AML-193 (cell line): ENCODE measurements at places on chromosomes 1 and 21.

GRCh38 chr1:58870298-58870676 is 86.4 kb upstream of the JUN start:
- DNase-seq = no peak

- DNase-seq = no peak
Observed at GRCh38 chr1:84996846-84997666, at the start of gene MCOLN2. MCOLN2 (minus strand) TSS chr1:84997113; CDS start chr1:84996872, 241 bp downstream.

DNA sequence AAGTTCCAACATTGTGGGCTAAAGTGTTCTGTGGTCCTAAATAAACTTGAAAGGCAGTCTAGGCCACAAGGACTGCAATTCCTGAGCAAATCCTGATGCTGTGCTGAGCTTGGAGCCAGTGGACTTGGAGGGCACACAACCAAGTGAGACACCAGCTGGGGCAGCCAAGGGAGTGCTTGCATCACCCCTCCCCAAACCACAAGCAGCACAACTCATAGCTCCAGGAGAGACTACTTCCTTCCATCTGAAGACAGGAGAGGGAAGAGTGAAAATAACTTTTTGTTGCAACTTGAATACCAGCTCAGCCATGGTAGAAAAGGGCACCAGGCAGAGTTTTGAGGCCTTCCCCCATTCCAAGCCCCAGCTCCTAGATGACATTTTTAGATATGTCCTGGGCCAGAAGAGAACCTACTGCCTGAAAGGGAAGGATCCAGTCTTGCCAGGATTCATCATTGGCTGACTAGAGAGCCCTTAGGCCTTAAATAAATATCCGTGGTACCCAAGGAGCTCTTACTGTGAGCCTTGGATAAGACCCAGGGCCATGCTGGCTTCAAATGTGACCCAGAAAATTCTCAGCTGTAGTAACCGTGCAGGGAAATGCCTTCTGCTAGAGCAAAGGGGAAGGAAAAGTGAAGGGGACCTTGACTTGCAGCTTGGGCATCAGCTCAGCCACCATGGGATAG is 35.4 kb upstream of the LRRC8B start:
- DNase-seq = peak; percentile 83

DNA sequence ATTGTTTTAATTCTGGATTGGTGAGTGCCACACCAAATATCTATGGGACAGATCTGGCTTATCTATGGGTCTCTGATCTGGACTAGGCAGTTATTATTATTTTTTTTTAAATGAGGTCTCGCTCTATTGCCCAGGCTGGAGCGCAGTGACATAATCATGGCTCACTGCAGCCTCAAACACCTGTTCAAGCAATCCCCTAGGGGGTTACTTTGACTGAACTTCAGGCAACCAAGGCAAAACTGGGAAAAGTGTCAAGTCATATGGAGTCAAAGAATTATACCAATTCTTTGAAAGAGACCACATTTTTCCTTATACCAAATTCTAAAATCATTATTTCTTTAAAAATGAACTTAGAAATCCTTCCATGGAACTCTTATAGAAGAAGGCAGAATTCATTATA is 129.1 kb upstream of the HOOK1 start:
- DNase-seq = no peak

DNA sequence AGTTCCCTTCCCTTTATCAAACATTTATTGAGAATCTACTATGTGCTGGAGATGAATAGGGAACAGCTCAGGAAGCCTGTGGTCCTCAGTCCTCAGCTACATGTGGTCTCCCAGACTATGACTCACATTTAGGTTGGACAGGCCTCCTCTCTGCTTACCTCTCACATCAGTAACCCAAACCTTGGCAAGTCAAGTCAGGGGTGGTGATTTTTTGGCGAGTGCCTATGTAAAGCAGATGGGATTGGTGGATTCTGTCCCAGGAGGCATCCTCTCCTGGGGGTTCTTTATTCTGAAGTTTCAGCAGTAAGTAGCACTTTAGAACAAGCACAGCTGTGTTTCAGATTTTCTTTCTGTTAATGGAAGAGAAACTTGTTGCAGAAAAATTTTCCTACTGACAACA is 241.3 kb downstream of the PRDM2 start:
- no peak for DNase-seq

DNA sequence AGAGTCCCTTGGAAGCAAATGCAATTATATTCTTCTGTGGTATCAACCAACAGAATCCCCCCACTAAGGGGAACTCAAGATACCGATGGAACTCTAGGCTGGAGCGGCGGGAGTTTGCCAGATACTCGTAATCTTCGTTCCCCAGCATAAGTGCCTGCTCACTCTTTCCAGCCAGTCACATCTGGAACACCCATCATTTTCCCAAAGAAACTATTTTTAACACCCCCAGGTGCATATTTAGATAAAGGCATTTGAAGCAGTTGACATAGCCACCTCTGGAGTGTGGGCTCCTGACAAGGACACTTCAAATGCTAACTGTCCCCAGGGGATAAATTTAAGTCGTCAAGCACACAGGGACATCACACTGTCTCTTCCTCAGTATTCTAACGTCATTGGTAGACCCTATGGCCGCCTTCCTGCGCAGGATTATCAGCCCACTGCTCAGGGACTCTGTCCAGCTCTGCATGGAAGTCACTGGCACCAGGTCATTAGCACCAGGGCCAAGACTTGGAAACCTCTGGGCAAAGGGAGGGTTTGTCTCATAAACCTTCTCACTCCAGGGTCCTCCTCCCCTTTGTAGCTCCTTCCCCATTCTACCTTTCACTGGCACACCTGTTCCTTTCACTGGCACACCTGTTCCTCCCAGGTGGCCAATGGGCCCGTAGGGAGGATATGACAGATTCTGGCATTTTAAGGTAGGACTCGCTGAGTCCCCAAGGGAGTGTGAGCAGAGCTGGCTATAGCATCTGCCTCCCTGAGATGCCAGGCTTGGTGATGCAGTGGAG is 48.8 kb downstream of the H3-3A start:
- DNase-seq = no peak

GRCh38 chr1:81654147-81654546 is 146.6 kb upstream of the ADGRL2 start:
- no peak for DNase-seq

GRCh38 chr1:219367496-219367895 is 193.8 kb downstream of the LYPLAL1 start:
- no peak for DNase-seq

DNA sequence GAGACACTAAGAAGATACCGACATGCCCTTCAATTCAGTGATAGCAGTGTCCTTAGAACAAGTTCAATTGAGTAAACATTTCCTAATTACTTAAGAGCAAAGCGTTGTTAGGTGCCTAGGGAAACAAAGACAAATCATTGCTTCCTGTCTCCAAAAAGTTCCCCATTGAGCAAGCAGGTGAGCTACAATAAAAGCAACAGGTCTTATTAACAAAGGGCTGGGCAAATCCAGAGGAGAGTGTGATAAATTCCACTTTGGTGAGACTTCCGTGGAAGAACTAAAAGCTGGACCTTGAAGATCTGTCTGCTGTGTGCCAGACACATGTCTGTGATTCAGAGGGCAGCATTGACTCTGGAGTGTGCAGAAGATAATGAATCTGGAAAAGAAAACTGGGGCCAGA is 1.9 kb upstream of the TUT4 start:
- peak; percentile 49 for DNase-seq

DNA sequence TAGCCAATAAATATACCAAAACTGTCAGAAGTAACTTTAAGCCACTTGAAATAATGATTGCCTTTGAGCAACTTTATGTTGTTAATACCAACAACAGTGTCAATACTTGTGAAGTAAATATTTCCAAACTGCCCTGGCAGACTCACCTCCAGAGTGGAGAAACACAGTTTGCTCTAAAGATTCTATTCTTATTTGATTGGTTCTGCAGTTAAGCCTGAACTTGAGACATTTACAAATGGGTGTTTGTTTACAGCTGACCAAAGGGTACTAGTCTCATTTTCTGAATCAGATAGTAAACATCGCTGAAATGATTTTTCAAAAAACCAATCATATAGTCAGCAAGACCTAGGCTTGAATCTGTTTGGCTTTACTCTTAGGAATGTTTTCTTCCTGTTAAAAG is 1.3 kb upstream of the MYOC start:
- DNase-seq = no peak

DNA sequence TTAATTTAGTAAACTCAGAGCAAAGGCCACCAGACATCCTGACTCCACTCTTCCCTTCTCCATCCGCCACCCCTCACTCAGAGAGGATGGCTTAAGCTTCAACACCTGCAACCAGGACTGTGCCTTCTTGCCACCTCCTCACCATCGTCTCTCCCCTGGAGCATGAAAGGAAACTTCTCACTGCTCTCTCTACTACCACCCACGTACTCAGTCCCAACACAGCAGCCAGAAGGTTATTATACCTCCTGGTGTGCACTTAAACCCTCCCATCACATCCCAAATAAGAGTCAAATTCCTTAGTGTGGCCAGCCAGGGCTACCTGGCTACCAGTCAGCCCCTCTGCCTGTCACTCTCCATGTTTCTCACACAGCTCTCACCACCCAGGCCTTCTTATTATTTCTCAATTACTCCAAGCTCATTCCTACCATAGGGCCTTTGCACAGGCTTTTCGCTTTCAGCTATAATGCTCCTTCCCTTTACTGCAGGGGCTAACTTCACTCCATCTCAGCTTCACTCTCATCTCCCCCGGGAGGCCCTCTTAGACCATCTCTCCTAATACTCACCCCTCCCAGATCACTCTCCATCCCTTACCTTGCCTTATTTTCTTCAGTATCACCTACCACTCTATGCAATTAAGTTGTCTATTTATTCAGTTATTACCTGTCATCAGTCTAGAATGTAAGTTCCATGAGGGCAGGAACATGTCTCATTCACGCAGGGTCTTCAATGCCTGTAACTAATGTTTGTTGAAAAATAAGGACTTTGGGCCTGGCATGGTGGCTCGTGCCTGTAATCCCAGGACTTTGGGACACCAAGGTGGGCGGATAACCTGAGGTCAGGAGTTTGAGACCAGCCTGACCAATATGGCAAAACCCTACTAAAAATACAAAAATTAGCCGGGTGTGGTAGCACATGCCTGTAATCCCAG is 137.5 kb downstream of the TOMM20 start:
- no peak for DNase-seq

DNA sequence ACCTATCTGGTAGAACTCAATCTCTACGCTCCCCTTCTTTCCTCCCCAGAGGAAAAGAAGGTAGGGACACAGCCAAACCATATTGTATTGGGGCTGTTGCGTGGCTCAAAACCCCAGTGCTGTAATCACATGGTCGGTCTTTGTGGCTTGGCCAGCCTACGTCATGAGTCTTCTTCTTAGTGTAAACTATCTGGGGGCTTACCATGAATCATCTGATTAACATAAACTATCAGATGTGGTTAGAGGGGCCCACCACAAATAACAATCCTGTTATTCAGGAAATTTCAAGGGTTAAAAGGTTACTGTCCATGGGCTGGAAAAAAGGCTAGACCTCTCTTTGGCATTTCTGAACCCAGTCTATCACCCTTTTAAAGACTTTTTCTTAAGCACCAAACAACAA is 49.5 kb upstream of the GPR52 start:
- DNase-seq = no peak

DNA sequence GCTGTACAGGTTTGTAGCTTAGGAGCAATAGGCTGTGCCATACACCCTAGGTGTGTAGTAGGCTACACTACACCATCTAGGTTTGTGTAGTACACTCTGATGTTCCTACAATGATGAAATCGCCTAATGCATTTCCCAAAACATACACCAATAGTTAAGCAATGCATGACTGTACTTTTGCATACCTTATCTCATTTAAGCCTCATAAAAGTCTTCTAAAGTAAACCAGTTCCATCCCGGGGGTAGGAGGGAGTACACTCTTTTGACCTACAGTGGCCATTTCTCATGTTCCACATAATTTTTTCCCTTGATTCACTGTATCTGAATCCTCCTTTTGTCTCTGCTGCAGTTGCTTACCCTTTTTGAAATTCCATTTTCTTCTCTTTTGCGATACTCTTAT is 12.2 kb downstream of the TRMT13 start:
- no peak for DNase-seq

DNA sequence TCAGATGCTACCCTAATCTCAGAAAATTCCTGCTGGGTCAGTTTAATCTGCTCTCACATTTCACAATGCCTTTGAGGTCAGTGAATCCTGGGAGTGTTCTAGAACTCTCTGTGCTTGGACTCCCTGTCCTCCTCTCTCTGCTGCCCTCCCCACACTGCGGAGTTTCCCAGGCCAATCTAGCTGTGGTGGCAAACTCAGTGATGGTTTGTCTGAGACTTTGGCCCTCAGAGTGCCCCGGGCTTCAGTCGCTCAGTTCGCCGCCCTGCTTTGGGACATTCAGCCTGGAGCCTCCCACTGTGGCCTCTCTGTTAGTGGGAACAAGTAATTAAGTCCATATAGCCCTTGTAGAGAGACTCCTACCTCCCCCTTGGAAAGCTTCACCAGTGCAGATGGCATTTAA is 7.1 kb downstream of the C1orf226 start:
- DNase-seq = no peak

GRCh38 chr1:55272994-55273393 is 57.8 kb upstream of the USP24 start:
- DNase-seq = no peak

DNA sequence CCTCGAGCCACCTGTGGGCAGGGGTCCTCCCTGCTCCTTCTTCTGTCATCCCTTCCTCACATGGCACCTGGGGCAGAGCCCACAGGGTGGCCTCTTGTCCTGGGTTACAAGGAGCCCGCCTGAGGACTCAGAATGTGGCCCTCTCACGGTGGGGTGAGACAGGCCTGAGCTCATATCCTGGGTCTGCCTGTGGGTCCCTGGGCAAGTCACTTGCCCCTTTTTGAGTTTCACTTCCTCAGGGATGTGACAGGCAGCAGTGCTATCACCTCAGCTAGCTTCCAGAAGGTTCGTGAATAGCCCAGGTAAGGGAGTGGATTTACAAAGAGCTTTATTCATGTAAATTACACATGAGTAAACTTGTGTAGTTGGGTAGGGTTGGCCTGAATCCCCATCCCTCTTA is 33.5 kb downstream of the HTR6 start:
- DNase-seq = no peak

GRCh38 chr1:184945029-184945428 is 29.3 kb downstream of the NIBAN1 start:
- DNase-seq = peak; percentile 62

- no peak for DNase-seq
Observed at GRCh38 chr1:179818743-179819173, 58.8 kb downstream of the TOR1AIP2 start.

DNA sequence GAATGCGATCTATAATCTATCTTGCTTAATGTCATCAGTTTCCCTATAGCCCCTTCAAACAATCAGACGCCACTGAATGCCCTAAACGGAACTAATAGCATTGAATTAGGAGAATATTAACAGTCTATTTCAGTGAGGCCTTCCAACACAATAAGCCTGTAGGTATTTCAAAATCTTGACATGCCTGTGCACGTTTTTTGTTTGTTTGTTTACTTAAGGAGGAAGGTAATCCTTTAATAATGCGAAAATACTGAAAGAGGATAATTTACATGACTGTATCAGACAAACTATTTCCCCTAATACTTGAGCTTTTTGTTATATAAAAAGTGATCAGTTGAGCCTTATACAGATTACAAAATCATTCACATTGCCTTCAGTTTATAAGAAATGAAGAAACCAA is 29.0 kb upstream of the JAK1 start:
- no peak for DNase-seq

GRCh38 chr1:50977575-50978143 is 7.6 kb downstream of the CDKN2C start:
- DNase-seq = no peak
